ENCODE measurements at places on chromosomes 1 and 21. TPM values are rescaled to one million over a fixed set of nuclear protein-coding genes. Genes with fewer than 3 reads are reported as not detected.
A peak's percentile ranks its signal among the peaks of the same experiment; 100 is the strongest.

The TSTD1 gene
- total RNA-seq = 35.2 TPM

The PCBP3 gene
- total RNA-seq = 3.7 TPM

The SPRR5 gene
- total RNA-seq = not detected

The MED8 gene
- total RNA-seq = 61.6 TPM

The CFHR2 gene
- not detected for total RNA-seq

The NECAP2 gene
- 41.4 TPM for total RNA-seq

GRCh38 chr1:51192213-51192843 lies 43.7 kb upstream of the RNF11 start:
- DNase-seq = peak; percentile 79

- DNase-seq = no peak
Observed at GRCh38 chr1:13730751-13731482, 30.9 kb downstream of the PRDM2 start.

- DNase-seq = no peak
Observed at GRCh38 chr1:198363625-198364151, 176.8 kb downstream of the ATP6V1G3 start.

DNA sequence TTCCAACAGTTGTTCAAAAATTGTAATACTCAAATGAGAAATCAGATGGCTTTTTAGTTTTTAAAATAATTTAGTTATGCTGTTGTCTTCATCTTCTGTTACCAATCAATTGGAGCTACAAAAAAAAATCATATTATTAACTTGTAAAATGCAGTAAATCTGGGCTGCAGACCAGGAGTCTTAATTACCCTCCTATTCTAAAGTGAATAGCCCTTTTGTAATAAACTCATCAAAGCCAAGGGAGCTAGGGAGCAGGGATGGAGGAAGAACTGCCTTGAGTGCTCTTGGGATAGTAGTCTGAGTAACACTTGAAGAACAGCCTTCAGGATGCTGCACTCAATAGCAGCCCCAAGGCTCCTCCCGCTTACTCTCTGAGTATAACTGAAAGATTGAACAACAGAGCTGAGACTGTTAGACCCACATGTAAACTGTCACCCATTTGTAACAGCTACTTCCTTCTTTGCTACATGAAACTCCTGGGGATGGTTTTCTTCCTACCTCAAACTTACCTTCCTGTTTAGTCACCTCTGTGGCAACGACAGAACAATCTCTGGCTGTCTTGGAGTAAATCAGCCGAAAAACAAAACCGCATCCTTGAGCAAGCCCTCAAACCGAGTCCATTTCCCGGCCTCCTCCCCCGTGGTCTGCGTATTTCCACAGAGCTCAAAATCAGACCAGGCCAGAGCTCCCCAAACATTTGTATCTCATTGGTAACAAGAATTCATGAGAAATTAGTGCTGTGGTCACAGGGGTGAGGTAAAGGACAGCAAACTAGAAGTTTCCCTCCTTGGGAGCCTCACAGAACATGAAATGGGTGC lies 55.9 kb downstream of the CD58 start:
- DNase-seq = peak; percentile 75

- DNase-seq = no peak
Observed at GRCh38 chr21:20617130-20617529, 381.1 kb upstream of the NCAM2 start.

DNA sequence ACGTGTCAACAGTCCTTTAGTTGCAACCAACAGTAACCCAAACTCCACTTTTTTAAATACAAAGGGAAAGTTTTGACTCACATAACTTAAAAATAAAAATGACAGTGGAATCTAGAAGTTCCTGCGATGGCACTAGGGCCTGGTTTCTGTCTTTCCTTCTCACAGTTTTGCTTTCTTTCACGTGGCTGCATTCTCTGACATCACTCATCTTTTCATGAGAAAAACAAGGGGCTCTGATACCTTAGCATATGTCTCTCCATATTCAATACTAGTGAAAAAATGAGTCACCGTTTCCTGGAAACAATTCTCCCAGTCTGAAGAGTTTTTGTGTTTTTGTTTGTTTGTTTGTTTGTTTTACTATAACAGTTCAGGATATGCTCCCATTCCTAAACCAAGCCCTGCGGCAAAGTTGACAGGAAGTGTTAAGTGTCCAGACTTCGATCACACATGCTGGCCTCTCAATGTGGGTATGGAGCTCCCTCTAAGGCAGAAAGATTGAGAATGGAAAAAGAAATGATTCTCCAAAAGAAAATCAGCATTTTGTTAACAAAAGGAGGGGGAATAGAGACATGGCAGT lies 483.3 kb downstream of the TTLL7 start:
- DNase-seq = no peak

DNA sequence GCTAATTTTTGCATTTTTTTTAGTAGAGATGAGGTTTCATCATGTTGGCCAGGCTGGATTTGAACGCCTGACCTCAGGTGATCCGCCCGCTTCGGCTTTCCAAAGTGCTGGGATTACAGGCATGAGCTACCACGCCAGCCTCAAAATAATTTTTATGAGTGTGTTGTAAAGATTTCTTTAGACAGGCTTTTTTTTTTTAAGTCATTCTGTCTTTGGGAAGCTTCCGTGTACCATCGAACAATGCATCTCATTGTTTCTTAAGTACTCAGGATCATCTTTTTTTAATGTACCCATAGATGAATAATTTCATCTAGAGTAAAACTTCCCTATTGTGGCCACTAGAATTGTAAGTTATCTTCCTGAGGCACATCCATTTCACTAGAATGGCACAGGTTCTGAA lies 19.6 kb upstream of the SDC3 start:
- DNase-seq = no peak

DNA sequence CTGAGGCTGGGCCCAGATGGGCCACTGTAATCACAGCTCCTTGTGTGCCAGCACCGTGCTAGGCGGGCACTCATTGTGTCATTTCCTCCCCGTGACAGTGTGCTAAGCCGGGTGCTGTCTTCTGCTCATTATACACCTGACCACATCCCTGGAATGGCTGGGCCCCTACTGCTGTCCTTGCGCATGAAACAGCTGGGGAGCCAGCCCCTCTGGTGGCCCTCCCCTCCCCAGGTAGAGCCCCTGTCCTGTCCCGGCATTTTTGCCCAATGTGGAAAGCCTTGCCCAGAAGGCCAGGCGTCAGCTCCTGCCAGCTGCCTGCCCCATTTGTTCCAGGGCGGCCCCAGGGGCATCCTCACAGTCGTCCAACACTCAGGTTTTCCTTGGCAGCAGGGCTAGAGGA lies 107.4 kb upstream of the CASZ1 start:
- no peak for DNase-seq

- peak; percentile 51 for DNase-seq
Observed at GRCh38 chr1:68178821-68179490, 53.4 kb downstream of the WLS start.

DNA sequence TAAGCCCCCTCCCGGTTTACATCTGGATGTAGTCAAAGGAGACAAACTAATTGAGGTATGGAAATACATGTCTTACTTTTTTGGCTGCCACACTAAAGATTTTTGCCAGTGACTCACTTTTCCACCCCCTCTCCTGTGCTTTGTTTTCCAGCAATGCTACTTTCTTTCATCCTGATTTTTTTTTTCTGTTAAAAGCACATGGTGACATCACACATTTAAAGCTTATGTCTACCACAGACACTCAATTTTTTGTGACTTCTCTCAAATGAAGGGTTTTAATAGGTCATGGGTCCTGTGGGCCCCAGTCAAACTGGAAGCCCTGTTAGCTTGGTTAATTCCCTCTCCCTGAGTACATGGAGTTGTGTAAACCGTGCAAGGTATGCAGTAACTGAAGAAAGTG lies 2.2 kb downstream of the PPP1R8 start:
- DNase-seq = peak; percentile 59

DNA sequence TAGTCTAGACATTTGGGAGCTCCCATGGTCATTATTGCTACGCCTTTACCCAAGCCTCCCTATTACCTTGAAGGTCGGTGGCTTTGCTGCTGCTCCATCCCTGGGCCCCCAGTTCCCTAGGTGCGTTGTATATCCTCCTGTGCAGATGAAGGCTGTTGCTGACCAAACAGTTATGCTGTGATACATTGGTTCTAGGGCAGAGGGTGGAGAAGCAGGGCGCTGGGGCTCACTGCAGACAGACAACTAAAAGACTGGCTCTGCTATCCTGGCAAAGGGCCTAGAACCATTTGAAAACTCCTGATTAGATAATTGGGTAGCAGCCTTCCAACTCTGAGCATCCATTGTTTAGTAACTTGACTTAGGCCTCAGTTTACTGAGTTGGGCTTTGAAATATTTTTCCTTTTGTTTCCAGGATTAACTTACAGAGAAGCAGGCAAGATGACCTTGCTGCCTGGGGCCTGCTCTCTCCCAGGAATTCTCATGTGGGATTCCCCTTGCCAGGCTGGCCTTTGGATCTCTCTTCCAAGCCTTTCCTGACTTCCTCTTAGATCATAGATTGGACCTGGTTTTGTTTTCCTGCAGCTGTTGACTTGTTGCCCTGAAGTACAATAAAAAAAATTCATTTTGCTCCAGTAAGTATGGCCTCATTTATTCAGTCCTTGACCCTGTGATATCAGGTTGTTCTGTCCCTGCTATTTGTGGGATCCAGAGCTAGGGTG lies 15.5 kb downstream of the CHI3L2 start:
- no peak for DNase-seq

GRCh38 chr1:31412732-31413404 lies at the start of gene SERINC2:
Gene SERINC2 (plus strand): TSS chr1:31413213. CDS start chr1:31413266, 53 bp downstream.
- peak; percentile 57 for DNase-seq

DNA sequence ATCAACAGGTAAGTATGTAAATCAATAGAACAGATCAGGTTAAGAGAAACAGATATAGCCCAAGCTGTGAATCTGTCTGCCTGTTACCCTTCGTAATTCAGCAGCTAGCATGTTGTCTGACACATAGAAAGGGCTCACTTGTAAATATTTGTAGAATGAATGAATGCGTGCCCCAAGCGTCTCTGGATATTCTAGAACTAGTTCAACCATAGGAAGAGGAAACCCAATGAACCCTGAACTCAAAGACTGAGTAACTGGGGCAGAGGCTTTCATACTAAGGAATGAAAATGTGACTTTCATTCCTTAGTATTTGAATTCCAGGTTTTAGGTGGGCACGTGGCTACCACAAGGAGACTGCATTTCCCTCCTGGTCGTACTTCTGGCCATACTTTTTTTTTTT lies 60.1 kb upstream of the SMYD2 start:
- DNase-seq = no peak
